ENCODE measurements at places on chromosomes 4 and X.

GRCh38 chr4:153594210-153594609, 89.9 kb upstream of the TLR2 start:
- H3K4me3 ChIP-seq, result no peak overlapping the region
- no peak overlapping the region for H3K27ac ChIP-seq
- H3K27me3 ChIP-seq, result no peaks in the 10 kb centered on the region

DNA sequence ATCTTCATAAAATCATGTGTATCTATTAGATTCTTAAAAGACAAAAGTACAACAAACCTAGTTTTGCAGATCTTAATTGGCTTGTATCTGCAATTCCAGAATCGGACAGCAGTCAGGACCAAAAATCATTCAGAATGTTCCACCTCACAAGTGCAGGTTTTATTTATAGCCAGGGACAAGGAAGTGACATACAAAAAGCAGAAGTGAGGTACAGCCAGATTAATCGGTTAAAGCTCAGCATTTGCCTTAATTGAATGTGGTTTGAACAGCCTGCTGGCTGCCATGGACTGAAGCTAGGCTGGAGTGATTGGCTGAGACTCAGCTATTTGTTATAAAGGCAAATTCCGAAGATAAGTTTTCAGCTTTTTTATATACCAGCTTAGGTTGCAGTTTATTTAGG, 932.6 kb downstream of the C4orf33 start:
- H3K4me3 ChIP-seq, result no peak overlapping the region
- H3K27me3 ChIP-seq, result no peaks in the 10 kb centered on the region

- no peaks in the 10 kb centered on the region for H3K36me3 ChIP-seq
- no peak overlapping the region for H3K4me3 ChIP-seq
- no peaks in the 10 kb centered on the region for H3K27me3 ChIP-seq
- no peak for DNase-seq
- no peaks in the 10 kb centered on the region for H3K4me1 ChIP-seq
- H3K27ac ChIP-seq, result no peak overlapping the region
Measured at GRCh38 chrX:110665223-110666002, 130.2 kb downstream of the CHRDL1 start.

- no peak overlapping the region for H3K4me3 ChIP-seq
- no peak for DNase-seq
- no peak overlapping the region for H3K27ac ChIP-seq
- H3K4me1 ChIP-seq, result no peaks in the 10 kb centered on the region
- H3K27me3 ChIP-seq, result peaks cover 18% of the 10 kb centered on the region
Measured at GRCh38 chr4:119313237-119313636, 8.7 kb downstream of the FABP2 start.

DNA sequence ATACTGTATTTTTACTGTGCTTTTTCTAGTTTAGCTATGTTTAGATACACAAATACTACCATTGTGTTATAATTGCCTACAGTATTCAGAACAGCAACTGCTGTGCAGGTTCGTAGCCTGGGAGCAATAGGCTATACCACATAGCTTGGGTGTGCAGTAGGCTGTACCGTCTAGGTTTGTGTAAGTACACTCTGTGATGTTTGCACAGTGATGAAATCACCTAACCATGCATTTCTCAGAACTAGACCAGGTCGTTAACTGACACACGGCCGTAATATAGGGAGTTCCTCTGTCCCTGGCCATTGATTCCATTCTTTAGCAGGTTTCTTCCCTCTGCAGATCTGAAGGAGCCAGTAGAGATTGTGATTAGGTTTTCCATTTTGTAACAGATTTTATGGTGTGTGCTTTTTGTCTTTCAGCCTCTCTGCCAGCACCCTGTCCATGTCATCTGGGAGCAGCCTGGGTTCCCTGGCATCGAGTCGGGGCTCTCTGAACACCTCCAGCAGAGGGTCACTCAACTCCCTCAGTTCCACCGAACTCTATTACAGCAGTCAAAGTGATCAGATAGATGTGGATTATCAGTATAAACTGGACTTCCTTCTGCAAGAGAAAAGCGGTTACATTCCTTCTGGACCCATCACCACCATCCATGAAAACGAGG, 59.5 kb downstream of the CLDN22 start:
- H3K36me3 ChIP-seq, result no peaks in the 10 kb centered on the region
- H3K27ac ChIP-seq, result no peak overlapping the region
- H3K4me3 ChIP-seq, result no peak overlapping the region
- DNase-seq, result no peak

DNA sequence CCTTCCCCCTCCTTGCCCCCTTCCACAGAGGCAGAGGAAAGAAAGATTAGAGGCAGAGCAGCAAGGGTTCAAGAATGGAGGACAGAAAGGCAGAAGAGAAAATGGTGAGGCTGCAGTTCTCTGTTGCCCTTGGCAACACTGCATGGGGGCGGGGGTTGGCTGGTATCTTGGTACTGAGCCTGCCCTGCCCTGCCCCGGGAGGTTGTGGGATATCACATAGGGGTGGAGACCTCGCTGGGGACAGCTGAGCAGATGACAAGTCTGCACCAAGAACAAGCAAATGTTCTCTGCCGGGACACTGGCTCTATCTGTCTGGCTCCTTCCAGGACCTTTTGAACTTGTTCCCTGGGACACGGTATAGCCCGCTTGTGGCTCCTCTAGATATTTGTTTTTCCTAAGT, 39.8 kb downstream of the NHS start:
- no peak for DNase-seq
- no peaks in the 10 kb centered on the region for H3K4me1 ChIP-seq
- no peak overlapping the region for H3K27ac ChIP-seq
- H3K27me3 ChIP-seq, result no peaks in the 10 kb centered on the region
- no peak overlapping the region for H3K4me3 ChIP-seq
- no peaks in the 10 kb centered on the region for H3K36me3 ChIP-seq

- no peak overlapping the region for H3K4me3 ChIP-seq
- no peaks in the 10 kb centered on the region for H3K4me1 ChIP-seq
- H3K27ac ChIP-seq, result no peak overlapping the region
- H3K27me3 ChIP-seq, result no peaks in the 10 kb centered on the region
- H3K36me3 ChIP-seq, result no peaks in the 10 kb centered on the region
Measured at GRCh38 chrX:113058634-113059033, 218.0 kb upstream of the AMOT start.

GRCh38 chr4:31307029-31307428, 586.9 kb downstream of the PCDH7 start:
- H3K4me1 ChIP-seq, result no peaks in the 10 kb centered on the region
- H3K36me3 ChIP-seq, result no peaks in the 10 kb centered on the region
- DNase-seq, result no peak

- no peak overlapping the region for H3K4me3 ChIP-seq
- DNase-seq, result no peak
- H3K4me1 ChIP-seq, result peaks cover 17% of the 10 kb centered on the region
Measured at GRCh38 chr4:110088670-110089069, 109.7 kb downstream of the ELOVL6 start.

GRCh38 chr4:8165374-8165896, 6.8 kb upstream of the ABLIM2 start:
- peaks cover 32% of the 10 kb centered on the region for H3K27me3 ChIP-seq
- no peak overlapping the region for H3K27ac ChIP-seq
- no peak for DNase-seq
- H3K36me3 ChIP-seq, result peaks cover 2% of the 10 kb centered on the region
- H3K4me1 ChIP-seq, result no peaks in the 10 kb centered on the region

- no peaks in the 10 kb centered on the region for H3K4me1 ChIP-seq
- no peaks in the 10 kb centered on the region for H3K36me3 ChIP-seq
- no peak for DNase-seq
- no peaks in the 10 kb centered on the region for H3K27me3 ChIP-seq
Measured at GRCh38 chr4:187618701-187619281, 376.8 kb upstream of the ZFP42 start.

DNA sequence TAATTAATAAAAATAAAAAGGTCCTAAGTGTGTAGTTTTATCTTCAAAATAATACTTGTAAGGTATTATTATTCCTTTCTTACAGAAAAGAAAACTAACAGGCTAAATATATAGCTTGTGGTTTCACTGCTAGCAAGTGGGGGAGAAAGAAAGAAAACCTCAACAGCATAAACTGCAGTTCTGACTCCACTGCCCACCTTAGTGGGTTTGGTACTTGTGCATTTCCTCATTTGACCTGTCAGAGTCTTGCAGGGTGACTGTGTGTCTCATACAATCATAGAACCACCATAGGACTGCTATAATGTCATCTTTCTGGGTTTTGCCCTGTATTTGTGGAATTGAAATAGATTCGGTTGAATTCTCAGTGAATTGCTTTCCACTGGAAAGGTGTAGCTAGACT, 94.7 kb upstream of the PUDP start:
- H3K27me3 ChIP-seq, result no peaks in the 10 kb centered on the region
- no peaks in the 10 kb centered on the region for H3K36me3 ChIP-seq
- H3K4me1 ChIP-seq, result no peaks in the 10 kb centered on the region
- DNase-seq, result no peak
- no peak overlapping the region for H3K4me3 ChIP-seq

DNA sequence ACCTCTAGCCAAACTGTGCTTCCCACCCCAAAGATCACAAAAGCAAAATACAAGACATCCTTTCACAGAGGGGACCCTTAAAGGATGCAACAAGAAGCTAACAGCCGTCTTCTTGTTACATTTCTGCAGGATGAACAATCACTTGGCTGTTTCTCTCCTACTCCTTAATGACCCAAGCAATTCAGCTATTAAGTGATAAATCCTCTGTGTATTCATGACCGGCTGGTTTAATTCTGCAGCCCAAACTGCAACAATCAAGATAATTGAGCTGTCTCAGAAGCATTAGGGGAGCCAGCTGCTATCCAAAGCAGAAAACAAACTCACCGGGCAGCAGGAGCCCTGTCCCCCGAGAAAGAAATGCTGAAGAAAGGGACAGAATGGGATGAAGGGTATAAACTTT, 85.9 kb upstream of the ACSL4 start:
- H3K27me3 ChIP-seq, result no peaks in the 10 kb centered on the region
- DNase-seq, result no peak
- H3K4me1 ChIP-seq, result no peaks in the 10 kb centered on the region
- no peaks in the 10 kb centered on the region for H3K36me3 ChIP-seq
- no peak overlapping the region for H3K27ac ChIP-seq
- no peak overlapping the region for H3K4me3 ChIP-seq

DNA sequence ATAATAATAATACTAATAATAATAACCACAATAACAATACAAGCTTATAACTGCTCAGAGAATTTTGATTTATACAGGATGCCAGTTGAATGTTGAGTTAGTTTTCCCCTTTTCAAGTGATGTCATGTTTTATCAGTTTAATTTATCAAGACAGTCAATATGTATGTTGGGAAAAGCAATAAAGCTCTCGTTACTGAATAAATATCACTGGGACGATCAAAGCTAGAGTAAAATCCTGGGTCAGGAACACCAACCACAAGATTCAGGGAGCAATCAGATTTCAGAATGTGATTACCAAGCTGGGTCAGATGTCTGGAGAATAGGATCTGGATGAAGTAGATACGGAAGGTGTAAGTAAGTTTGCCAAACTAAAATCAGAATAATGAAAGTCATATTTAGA, 179.6 kb downstream of the GRID2 start:
- H3K36me3 ChIP-seq, result no peaks in the 10 kb centered on the region
- no peak for DNase-seq
- no peak overlapping the region for H3K27ac ChIP-seq

GRCh38 chr4:84639145-84639544, 56.2 kb downstream of the CDS1 start:
- DNase-seq, result no peak
- H3K4me1 ChIP-seq, result no peaks in the 10 kb centered on the region
- H3K27ac ChIP-seq, result no peak overlapping the region
- no peaks in the 10 kb centered on the region for H3K27me3 ChIP-seq
- no peaks in the 10 kb centered on the region for H3K36me3 ChIP-seq
- H3K4me3 ChIP-seq, result no peak overlapping the region

GRCh38 chr4:164659765-164660164, 94.2 kb upstream of the SMIM31 start:
- H3K27ac ChIP-seq, result no peak overlapping the region
- no peak for DNase-seq
- no peaks in the 10 kb centered on the region for H3K4me1 ChIP-seq
- H3K36me3 ChIP-seq, result no peaks in the 10 kb centered on the region
- H3K4me3 ChIP-seq, result no peak overlapping the region
- no peaks in the 10 kb centered on the region for H3K27me3 ChIP-seq

DNA sequence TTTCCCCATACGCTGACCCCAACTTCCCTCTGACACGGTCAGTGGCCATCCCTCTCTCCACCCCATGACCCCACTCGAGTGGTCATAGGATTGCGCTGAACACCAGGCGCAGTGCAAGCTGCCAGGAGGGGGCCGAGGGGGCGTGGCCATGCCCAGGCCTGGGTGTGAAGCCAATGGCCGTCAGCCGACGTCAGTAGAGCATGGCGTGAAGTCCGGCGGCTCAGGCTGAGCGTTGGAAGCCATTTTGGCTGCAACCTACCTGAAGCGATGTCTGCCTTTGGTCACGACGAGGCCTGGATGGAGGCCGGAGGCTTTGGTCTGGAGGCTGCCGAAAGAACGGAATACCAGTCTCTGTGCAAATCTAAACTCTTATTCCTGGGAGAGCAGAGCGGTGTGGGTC, at the start of gene RAB41:
Gene RAB41 (plus strand): TSS at position 222 of the 400 bp plus-strand sequence. CDS start 46 bp downstream, at position 268.
- H3K36me3 ChIP-seq, result no peaks in the 10 kb centered on the region
- H3K4me3 ChIP-seq, result no peak within 1 kb of the TSS
- H3K27me3 ChIP-seq, result no peaks in the 10 kb centered on the region
- no peak within 1 kb of the TSS for H3K27ac ChIP-seq
- DNase-seq, result no peak

DNA sequence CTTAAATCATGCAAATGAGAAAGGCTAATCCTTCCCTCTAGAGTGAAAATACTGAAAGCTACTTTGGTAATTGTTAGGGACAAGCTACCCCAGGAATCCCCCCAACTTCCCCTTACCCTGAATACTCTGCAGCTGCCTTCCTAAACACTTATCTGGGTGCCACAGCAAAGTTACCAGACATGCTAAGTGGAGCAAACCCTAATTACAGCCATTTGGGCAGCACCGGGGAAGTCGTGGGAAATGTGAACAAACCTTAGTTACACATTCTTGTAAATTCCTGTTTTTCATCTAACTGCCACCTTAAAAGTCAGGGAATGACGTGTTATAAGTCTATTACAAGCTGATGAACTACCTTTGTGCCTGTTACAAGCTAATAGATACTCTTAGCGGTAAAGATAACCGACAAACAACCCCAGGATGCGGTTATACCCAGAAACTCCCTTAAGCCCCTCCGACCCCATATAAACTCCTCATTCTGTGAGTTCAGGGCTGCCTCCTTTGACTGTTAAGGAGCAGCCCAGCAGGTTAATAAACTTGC, 66.0 kb upstream of the PLAC8 start:
- no peak overlapping the region for H3K27ac ChIP-seq
- no peak overlapping the region for H3K4me3 ChIP-seq
- H3K4me1 ChIP-seq, result peaks cover 6% of the 10 kb centered on the region
- H3K36me3 ChIP-seq, result no peaks in the 10 kb centered on the region
- DNase-seq, result no peak

DNA sequence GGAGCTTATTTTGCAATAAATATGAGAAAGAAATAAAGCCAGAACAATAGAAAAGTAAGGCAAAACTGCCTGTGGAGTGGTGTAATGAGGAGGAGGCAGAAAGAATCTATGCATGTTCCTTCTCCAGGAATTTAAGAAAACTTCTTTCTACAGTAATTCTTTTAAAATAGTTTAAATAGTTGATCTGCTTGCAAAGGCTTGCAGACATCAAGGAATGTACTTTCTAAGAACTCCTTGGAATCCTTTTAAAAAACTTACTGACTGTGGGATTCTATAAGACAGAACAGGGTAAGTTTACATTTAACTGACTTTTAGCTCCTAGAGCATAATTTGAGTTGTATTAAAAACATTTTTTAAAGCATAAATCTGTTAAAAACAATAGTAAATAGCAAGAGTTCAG, 63.2 kb upstream of the ALB start:
- peaks cover 34% of the 10 kb centered on the region for H3K27me3 ChIP-seq
- H3K27ac ChIP-seq, result no peak overlapping the region
- H3K4me1 ChIP-seq, result no peaks in the 10 kb centered on the region

GRCh38 chr4:66372706-66373105, 702.4 kb upstream of the EPHA5 start:
- H3K36me3 ChIP-seq, result no peaks in the 10 kb centered on the region
- H3K27ac ChIP-seq, result no peak overlapping the region
- DNase-seq, result no peak
- H3K4me1 ChIP-seq, result no peaks in the 10 kb centered on the region
- no peaks in the 10 kb centered on the region for H3K27me3 ChIP-seq
- H3K4me3 ChIP-seq, result no peak overlapping the region
